GM13977 (cell line): ENCODE measurements at places on chromosomes 5 and 9.

DNA sequence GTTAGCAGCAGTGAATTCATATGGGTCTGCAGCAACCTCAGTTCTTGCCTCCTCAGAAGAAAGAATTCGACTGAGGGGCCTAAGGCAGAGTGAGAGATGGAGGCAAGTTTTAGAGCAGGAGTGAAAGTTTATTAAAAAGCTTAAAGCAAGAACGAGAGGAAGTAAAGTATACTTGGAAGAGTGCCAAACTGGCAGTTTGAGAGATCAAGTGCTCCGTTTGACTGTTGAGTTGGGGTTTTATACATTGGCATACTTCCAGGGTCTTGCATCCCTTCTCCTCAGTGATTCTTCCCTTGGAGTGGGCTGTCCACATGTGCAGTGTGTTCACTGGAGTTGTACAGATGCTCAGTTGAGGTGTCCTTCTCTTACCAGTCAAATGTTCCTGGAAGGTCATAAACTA is 203.6 kb downstream of the SPATA31D1 start:
- no peak for DNase-seq

- DNase-seq: no peak
Observed at GRCh38 chr5:173493846-173494245, 122.6 kb downstream of the BOD1 start.

DNA sequence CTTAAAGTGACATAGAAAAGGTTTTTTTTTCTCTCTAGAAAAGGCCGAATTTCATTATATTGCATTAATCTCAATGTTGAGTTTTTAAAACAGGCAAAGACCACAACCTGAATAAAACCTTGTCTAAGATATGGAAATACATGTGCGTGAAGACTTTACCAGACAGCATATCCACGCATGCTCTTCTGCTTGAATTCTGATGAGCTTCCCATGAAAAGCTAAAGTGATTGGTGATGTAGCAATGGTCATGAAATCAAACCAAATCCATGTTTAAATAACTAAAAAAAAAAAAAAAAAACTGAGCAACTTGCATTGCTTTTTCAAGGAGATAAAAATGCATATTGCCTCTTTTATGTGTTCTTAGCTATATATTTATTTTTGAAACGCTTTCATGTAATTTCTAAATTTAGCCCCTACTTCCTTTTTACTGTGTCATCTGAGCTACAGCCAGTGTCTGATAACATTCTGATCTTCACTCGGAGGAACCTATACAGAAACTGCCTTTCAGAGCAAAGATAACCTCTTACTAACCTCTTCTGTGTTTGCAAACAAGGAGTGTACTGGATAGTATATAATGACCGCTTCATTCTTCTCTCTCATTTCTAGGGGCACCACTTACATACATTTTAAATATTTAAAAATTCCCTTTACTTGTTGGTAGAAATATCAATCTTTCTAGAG is 179.1 kb upstream of the GNA14 start:
- peak; percentile 34 for DNase-seq

GRCh38 chr5:116144103-116144502 is 59.3 kb downstream of the COMMD10 start:
- DNase-seq: no peak

DNA sequence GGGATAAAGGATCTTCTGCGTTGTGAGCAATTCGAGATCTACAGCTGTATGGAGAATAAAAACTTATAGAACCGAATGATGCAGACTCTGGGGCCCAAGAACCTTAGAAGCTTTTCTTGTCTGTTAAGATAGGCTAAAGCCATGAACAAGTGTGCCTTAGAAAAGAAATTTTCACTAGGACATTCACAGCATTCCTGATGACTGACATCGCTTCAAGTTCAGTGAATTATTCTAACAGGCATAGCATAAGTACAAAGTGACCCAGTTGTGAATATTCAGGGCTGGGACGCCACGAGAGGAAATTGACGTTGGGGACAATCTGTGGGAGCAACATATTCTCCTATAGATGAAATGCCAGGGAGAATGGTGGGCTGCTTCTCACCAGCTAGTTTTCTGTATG is 32.0 kb upstream of the PANK3 start:
- DNase-seq: no peak

DNA sequence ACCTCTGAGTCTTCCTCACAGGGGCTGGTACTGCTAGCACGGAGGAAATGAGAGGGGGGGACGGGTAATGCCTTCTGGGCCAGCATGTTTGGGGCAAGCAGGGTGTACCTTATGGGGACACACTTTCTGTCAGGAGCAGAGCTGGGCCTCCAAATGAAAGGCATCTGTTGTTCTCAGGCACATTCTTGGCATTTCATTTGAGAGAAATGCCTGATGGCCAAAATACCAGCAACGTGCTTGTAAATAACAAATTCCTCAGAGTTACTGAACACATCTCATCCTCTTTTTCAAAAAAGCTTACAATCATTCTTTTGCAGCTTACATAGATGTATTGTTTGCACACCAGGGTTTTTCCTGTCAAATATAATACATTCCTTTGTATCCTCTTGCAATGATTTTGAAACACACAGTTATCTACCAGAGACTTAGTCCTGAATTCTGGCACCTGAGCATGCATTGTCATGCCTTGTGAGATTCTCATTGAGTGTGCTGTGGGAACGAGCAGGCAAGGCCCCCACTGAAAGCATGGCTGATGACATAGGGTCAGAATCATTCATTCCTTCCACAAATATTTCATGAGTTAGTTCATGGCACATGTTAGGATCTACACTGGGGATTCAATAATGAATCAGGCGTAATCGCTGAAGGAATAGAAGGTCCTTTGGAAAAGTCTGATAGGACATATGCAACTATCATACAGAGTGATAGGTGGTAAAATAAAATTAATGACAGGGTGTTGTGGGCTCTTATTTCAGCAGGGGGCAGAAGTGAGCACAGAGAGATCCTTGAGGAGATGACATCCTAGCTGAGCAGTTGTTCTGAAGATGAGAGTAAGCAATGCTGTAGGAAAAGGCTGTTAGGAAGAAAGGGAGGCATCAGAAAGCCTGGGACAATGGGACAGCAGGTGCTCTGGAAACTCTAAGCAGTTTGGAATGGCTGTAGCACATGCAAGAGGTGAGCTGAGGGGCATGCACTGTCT is 260.9 kb upstream of the TUT7 start:
- DNase-seq: peak; percentile 27

DNA sequence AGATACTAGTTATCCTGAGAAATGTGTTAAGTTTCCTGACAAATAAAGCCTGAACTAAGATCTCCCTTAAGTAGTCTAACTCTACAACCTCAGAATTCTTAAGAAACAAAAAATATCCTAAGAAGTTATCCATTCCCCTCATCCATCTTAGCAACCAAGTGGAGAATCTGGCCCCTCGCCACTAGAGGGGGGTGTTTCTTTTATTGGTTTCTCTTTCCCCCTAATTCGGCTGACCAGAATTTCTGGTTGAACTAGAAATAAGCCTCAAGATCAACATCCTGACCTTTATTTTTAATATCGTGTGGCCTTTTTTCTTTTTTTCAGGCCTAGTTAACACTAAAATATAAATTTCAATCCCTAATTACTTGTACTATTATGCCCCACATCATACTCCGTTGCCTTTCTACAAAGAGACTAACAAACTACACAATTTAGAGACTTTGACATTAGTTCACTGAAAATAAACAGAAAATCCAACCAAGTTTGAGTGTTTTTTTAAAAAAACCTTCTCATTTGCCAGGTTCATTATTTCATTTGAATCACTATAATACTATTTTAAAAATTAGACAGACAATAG is 14.3 kb upstream of the NR4A3 start:
- DNase-seq: peak; percentile 52

DNA sequence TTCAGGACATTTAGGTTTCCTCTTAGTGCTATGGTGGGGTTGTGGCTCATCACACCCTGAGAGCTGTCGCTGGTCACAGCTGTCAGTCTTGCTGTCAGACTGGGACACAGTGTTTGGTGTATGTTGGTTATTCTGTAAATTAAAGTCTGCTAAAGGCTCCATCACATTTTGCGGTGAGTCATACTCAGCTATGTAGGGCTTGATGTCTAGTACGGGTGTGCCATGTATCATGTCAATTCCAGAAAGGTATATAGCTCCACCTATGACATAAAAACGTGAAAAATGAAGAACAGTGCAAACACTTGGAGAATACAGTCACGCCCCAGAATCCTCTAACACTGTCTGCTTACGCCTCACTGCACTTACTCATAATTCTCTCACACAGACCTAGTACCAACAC is 11.9 kb downstream of the TRMO start:
- DNase-seq: no peak

DNA sequence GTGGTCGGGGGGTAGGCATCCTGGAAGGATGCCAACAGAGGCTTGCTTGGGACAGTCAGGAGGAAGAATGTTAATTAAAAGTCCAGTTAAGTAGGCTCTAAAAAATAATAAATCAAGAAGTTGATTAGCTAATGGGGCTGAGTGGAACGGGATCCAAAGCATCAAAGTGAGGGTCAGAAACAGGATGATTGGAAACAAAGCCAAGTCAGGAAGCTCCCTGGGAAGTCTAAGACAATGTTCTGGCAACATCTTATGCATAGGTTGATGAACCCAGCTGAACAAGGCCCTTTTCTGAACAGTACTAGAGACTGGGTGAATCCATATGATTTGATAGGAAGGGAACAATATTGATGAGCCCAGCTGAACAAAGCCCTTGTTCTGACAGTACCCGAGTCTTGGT is 50.2 kb upstream of the STARD4 start:
- no peak for DNase-seq

DNA sequence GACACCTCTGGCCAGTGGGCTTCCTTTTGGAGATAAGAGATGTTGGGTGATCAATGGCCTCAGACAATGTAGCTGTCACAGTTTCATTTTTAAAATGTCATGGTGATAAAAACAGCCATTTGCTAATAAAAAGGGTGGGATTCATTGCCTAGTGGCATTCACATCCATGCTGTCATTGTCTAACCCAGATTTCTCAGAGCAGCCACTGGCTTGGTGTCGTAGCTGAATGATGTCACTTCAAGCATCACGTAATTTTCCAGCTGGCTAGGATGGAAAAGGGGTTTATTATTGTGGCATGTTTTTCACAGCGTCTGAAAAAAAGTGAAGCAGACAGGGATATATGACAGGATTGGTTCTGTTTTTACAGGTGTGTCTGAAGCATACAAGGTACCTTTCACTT is 184.7 kb downstream of the AOPEP start:
- no peak for DNase-seq

- DNase-seq: no peak
Observed at GRCh38 chr5:9500625-9501024, 45.2 kb downstream of the SEMA5A start.

DNA sequence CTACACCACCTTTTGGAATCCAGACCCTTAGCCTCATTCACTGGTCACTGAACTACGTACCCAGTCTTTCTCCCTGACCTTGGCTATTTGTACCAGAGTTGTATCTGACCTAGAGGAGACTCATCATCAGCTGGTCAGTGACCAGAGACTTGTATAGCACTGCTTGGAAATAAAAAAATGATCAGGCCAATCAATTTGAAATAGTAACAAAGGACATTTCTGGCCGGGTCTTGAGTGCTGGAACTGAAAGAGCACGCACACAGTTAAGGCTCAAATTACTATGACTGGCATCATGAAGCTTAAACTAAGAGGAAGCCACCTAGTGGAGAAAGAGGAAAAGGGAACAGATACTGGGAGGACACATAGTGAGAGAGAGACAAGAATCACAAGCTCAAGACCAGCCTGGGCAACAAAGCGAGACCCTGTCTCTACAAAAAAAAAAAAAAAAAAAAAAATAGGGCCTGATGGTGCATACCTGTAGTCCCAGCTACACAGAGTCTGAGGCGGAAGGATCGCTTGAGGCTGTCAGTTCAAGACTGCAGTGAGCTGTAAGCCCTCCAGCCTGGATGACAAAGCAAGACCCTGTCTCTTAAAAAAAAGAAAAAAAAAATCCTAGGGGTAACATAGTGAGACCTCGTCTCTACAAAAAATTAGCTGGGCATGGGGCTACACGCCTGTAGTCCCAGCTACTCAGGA is 12.8 kb upstream of the SRP19 start:
- DNase-seq: peak; percentile 41

- no peak for DNase-seq
Observed at GRCh38 chr9:14270358-14271092, 43.4 kb downstream of the NFIB start.

- DNase-seq: peak; percentile 83
Observed at GRCh38 chr9:133429641-133430161, 7.5 kb downstream of the ADAMTS13 start.

DNA sequence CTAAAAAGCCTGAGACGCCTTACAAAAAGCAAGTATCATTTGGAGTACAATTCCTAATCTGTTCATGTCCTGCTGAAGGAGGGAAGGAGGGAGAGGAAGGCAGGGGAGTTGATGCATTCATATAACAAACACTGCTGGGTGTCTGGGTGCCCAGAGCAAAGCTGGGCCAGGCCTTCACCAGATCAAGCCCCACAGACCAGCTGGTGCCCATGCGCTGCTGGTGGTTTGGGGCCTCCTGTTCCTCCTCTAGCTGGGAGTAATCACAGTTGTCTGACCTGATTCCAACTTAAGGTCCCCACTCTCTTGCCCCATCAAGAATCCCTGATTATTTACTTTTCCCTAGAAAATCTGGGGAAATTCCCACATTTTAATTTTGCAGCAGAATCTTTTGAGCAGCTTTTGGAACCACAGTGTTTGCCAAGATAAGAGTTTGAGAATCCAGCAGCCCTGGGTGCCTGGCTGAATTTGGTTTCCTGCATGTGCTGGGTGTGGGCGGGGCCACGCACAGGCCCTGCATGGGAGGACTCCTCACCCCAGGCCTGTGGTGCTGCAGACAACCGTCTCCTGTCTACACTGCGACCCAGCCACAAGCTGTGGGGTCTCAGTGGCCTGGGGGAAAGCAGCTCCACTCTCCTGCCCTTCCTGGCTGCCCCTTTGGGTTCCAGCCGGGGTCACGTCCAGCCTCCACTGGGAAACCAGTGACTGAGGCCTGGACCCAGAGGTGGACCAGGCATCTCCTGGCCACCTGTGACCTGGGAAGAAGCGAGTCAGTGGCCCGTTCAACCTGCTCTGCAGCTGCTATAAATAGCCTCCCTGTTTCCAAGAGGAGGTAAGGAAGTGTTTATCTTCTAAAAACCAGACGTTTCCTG is 47.5 kb downstream of the NEURL1B start:
- peak; percentile 72 for DNase-seq

DNA sequence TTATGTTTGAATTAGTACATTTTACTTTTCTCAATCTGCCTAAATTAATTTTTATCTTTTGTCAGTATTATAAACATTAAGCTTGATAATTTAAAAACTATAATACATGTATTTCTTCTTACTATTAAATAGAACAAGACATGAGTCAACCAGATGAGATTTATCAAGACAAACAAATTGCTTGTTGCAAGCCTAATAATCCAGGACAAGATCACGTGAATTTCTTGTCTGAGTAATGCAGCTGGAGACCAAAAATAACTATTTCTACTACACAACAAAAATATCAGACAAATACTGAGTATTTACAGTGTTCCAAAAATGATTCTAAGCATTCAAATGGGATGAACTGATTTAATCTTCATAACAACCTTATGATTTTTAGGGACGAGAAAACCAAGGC is 339.1 kb upstream of the PRR16 start:
- no peak for DNase-seq

GRCh38 chr5:79800979-79801827 is 111.6 kb downstream of the CMYA5 start:
- no peak for DNase-seq
